ENCODE measurements at places on chromosomes 7 and 10.

GRCh38 chr10:95661818-95662217 is 5.3 kb upstream of the ALDH18A1 start:
- no peak for DNase-seq

GRCh38 chr10:3807928-3808496 is 23.0 kb upstream of the KLF6 start:
- no peak for DNase-seq

DNA sequence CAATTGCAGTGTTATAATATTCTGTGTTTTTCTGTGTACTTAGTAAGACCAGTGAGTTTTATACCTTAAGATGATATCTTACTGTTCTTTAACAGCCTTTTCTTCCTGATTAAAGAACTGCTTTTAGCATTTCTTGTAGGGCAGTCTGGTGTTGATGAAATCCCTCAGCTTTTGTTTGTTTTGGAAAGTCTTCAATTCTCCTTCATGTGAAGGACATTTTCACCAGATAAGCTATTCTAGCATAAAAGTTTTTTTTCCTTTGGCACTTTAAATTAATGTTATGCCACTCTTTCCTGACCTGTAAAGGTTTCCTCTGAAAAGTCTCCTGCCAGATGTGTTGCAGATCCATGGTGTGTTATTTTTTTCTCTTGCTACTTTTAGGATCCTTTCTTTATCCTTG is 1059.8 kb downstream of the LRMDA start:
- no peak for DNase-seq

- DNase-seq = no peak
Measured at GRCh38 chr10:118220346-118220850, 121.7 kb downstream of the FAM204A start.

DNA sequence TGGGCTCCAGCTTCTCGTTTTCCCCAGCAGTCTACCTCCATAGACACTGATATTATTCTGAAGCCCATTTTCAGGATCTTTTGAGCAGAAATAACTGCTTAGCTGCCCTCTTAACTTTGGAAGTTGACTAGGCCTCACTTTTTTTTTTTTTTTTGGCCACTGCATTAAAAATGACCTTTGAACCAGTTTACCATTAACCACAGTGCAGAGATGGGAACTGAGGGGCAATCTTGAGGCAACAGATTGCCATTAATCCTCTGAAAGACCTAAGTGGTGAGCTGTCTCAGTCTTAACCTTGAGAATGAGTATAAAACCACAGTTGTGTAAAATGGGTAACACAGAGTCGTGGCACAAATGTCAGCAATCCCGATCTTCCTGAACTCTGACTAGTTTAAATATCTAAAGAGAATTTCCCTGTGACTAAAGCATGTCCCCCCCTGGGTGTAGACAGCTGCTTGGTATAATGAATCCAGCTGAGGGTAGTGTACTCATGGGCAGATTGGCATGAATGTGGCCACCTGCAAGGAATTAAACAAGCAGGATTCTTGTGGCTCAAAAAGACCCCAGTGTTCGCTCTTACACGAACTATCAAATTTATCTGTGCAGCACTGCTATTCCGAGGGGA is 46.1 kb upstream of the FMC1 start:
- no peak for DNase-seq

DNA sequence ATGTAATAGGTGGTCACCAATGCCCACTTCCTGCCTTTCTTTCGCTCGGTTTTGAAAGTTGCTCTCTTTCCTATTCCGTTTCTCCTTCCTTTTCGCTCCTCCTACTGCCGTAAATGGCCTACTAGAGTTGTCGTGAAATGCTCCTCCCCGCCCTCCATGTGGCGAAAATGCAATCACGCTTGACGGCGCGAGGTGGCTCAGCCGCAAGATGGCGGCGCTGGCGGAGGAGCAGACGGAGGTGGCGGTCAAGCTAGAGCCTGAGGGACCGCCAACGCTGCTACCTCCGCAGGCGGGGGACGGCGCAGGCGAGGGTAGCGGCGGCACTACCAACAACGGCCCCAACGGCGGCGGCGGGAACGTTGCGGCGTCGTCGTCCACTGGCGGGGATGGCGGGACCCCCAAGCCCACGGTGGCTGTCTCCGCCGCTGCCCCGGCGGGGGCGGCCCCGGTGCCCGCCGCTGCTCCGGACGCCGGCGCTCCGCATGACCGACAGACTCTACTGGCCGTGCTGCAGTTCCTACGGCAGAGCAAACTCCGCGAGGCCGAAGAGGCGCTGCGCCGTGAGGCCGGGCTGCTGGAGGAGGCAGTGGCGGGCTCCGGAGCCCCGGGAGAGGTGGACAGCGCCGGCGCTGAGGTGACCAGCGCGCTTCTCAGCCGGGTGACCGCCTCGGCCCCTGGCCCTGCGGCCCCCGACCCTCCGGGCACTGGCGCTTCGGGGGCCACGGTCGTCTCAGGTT is at the start of gene TAF5:
TSS of gene TAF5 (plus strand) at position 195 of the 737 bp plus-strand sequence. CDS start at position 209, 14 bp downstream.
- peak; percentile 86 for DNase-seq

DNA sequence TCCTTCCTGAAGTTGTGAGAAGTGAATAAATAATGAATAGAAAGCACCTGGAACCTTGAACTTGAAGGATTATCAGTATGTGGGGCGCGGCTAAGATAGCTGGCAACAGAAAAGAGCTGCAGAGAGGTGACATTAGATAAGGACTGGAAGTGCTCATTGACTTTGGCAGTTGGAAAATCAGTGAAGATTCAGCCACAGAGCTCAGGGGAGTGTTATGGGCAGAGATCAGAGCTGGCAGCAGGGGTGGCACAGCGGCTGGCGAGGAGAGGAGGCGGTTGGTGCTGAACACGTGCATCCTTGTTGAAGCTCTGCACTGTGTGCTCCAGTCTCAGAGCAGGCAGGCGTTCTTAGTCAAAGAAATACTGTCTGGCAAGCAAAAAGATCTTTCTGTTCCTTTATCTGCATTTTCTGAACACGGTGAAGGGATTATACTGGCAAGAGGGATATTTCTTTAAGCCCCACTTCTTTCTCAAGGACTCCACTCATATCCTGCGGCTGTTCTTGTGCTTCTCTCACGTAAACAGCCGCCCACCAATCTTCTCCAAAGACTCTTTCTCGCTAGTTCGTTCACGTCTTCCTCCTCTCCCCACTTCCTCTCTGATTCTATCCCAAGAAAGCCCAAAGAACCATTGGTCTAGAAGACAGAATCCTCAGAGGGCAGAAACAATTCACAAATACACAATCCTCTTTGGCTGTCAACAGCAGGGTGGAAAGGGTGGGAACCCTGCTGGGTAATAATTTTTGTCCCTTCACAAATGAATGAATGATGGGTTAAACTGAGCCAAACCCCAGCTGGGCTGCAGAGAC is 38.6 kb upstream of the ADD3 start:
- DNase-seq = no peak

DNA sequence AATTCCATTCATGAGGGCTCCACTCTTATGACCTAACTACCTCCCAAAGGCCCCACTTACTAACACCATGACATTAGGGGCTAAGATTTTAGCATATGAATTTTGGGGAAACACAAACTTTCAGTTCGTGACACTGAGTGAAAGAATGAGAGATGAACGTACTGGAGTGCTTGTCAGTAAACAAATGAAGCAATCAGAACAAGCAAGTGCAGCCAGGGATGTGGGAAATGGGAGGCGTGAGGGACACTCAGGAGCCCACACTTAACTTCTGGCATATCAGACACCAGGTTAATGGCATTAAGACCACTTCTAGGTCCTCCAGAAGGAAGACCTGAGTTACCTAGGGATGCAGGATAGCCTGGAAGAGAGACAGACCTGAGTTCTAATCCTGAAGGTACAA is 2.3 kb upstream of the MDFIC start:
- DNase-seq = no peak

DNA sequence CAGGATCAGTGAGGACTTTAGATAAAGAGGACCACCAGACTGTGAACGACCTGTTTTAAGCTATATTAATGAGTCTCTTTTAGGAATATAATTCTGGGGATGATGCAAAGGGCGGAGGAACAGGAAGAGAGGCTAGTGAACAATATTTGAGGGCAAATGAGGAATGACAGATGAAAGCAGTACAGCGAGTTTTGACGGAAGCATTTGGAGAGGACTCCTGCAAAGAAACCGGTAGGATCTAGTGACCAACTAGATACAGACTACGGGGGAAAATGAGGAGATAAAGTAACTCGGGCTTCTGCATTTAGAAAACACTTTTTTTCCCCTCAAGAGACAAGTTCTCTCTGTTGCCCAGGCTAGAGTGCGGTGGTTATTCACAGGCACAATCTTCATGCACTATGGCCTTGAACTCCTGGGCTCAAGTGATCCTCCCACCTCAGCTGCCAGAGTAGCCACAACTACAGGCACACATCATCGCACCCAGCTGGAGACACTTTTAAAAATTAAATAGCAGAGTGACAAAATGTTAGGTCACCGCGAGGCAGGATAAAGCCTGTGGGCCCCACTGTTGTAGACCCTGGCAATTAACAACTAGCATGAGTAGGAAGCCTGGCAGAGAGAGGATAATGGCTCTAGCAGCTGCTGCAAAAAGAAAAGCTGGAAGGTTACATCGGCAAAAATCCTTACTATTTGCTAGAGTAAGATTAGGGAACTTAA is 143.2 kb downstream of the SRPK2 start:
- DNase-seq = no peak

GRCh38 chr7:36018816-36019484 is 134.1 kb upstream of the EEPD1 start:
- DNase-seq = no peak

- DNase-seq = no peak
Measured at GRCh38 chr10:117240621-117241529, at the start of gene SLC18A2. Gene SLC18A2, plus strand, starts transcription at chr10:117241114. Its CDS starts 580 bp downstream, at chr10:117241694.

- DNase-seq = no peak
Measured at GRCh38 chr7:107213945-107214344, 45.1 kb downstream of the HBP1 start.

DNA sequence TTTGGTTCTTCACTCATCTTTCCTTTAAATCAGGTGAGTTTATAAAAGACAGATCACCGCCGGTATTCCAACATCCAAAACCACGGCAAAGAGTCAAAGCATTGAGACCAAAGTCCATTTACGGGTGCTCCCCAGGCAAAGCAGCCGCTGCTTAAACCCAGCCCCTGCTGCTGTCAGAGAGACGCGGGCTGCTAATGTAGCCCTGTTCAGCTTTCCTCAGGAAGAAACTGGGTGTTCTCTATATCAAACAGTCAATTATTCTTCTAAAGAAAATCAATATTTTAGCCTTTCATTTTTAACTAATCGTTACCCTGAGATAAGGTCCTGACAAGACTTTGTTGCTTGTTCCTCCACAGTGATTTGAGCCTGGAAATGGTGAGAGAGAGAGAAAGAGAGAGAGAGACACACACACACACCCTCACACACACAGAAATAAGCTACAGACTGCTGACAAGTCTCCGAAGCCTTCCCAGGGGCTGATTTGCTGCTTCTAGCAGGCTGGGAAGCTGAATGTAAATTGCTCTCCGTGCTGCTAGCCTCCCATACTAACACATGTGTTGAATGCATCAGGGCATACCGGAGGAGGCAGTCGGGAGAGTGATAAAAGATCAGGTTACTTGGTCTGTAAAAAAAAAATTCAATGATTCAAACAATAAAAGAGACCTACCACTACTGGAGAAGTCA is 183.0 kb upstream of the ANK3 start:
- peak; percentile 28 for DNase-seq

- no peak for DNase-seq
Measured at GRCh38 chr7:135467207-135467711, 42.6 kb downstream of the CNOT4 start.

- DNase-seq = no peak
Measured at GRCh38 chr7:70660819-70661191, 471.1 kb upstream of the GALNT17 start.

DNA sequence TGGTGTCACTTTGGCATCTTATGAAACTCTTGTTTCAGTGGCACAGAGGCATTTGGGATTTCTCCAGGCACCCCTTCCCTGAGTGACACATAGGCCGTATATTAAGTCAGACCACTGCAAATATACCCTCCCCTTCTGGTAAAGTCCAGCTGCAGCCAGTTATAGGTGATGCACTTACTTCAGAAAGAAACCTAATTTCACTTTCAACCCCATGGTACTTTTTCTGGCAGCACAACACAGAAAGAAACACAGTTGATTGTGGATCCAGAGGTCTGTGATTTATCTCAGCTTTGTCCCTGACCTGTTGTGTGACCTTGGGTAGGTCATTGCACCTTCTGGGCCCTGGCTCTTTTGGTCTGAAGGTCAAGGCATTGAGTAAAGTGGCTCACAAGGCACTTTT is 173.2 kb downstream of the BUB3 start:
- no peak for DNase-seq

DNA sequence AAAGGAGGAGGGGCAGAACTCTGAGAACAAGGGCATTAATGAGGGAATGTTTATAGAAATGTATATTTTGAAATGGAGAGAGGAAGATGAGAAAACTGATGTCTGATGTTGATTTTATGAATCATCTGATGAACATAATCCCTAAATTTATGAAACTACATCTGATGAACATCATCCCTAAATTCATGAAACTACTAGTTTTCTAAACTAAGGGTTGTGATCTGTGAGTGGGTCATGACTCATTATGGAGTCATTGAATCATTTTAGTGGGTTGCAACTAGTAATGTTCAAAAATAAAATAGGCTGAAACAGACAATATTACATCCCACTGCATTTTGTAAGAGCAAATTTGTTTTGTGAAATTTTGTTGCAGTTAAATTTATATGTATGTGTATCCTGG is 442.6 kb upstream of the TEX47 start:
- DNase-seq = no peak

- no peak for DNase-seq
Measured at GRCh38 chr10:100182281-100182680, 3.5 kb downstream of the ERLIN1 start.

DNA sequence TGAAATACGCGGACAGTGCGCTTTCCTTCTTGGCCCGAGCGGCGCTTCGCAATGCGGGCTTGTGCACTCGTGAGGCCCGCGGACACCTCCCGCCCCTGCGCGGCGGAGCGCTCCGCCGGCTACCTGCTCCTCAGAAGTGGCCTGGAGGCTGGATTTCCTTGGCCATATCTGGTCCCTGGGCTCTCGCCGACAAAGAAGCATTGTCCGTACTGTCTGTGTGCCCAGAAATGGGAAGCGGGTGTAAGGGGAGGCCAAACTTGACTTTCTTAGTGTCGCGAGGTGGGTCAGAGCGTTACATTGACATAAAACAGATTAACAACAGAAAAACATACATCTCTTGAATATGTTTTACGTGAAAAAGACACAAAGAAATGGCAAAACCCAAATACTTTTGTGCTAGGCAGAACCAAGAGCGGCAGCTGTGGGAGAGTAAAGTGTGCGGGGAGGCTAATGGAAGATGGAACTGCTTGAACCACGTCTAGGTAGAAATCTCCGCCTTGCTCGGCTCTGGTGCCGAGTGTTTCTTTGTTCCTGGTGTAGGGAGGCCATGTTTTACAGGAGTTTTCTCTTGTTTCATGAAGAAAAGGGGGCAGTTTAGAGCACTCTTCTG is 1.4 kb downstream of the LANCL2 start:
- DNase-seq = peak; percentile 10

- DNase-seq = no peak
Measured at GRCh38 chr7:73448609-73449008, 15.0 kb downstream of the FZD9 start.

- DNase-seq = no peak
Measured at GRCh38 chr7:3188946-3189345, 112.1 kb upstream of the SDK1 start.
